NCI-H446 (cell line): ENCODE measurements at places on chromosomes 2 and 18.

DNA sequence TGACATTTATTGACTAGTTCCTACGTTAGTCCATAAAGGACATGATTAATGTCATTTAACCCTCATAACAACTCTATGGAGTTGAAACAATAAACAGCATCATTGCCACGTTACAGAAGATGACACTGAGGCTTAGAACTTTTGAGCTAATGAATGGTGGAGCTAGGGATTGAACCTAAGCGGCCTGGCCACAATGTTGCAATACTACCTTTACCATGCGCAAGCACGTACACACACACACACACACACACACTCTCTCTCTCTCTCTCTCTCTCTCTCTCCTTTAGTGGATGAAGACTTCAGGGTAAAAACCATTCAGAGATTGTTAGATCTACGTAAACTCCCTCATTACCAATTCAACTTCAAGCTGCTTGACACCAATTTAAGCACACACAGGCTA is 875 bp upstream of the MAP3K19 start:
- DNase-seq = no peak

DNA sequence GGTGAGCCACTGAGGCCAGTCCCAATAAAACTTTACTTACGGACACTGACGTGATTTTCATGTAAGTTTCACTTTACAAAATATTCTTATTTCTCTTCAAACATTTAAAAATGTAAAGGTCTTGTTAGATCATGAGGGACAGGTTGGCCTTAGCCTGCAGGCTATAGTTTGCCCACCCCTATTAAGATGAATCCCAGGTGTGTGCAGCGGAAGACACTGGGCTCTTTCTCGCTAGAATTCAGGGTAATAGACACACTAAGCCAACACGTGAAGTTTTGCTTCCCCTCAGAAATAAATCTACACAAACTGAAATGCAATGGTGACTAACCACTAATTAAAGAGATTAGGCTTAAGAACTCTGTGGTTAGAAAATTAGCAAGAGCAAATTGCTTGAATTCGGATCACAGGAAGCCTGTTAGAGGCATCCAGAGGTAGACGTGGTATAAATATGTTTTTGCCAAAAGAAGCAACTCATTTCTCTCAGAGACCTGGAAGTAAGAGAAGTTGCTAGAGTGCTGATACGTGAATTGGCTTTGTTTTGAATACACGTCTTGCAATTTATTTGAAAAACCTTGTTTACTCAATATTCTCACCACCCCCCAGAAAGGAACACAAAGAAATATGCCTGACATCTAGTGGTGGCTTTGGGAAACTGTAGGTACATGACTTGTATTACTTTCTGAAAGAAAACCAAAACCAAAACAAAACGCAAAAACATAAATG is 151.6 kb downstream of the DTNB start:
- peak; percentile 76 for DNase-seq

DNA sequence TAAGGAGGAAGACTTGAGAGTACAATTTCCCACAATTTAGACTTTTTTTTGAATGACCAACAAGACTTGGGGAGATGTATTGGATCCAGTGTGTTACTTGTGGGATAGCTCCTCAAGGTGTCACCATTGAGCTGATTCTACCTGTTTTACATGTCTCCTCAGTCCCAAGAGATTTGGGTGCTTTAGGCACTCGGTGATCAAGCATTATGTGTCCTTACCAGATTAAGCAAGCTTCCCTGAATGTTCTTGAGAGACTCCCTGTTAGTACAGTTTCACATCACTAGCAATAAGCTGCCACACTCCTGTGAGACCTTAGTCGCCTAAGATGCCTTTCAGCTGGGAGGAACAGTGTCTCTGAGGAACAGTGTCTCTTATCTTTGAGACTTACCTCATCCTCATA is 384.3 kb upstream of the SYT4 start:
- no peak for DNase-seq

DNA sequence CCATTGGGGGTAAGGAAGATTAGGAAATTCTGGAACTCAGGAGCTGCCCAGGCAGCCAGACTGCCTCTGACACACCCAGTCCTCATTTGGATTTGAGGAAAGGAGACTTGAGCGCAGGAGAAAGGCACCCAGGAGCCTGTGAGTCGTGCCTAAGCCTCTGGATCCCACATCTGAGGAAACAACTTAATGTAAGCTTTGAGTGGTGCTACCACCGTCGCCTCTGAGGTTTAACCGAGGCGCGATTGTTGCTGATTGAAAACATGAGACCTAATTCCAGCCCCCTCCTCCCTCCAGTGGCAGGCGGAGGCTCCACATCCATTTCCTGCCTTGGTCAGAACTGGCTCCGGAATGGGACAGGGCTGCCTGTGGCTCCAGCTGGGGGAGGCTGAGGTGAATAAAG is 176.7 kb upstream of the PKDCC start:
- no peak for DNase-seq

DNA sequence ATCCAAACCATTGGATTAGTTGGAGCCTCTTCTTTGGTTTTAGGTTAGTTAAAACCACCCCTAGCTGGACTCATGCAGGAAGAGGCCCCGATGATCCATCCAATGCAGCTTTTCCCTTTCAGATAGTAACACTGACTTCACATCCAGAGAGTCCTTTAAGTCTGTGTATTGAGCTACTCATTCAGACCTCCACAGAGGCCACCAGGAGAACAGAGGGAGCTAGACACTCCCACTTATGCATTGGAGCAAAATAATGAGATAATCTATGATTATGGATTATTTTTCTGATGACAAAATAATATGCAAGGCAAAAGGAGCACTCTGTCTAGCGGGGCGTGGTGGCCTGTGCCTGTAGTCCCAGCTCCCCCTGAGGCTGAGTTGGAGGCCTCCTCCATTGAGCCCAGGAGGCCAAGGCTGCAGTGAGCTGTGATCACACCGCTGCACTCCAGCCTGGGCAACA is 1.6 kb upstream of the ROCK2 start:
- DNase-seq = no peak
